ENCODE measurements at places on chromosomes 5 and 9. TPM values are rescaled to one million over a fixed set of nuclear protein-coding genes. Genes with fewer than 3 reads are reported as not detected.

LECT2 gene
- polyA plus RNA-seq, result not detected

PCDHGA11 gene
- 1.8 TPM for polyA plus RNA-seq

S1PR3 gene
- 13.9 TPM for polyA plus RNA-seq

TTF1 gene
- 25.2 TPM for polyA plus RNA-seq

SLC1A3 gene
- polyA plus RNA-seq, result 56.2 TPM

ANKDD1B gene
- 0.10 TPM for polyA plus RNA-seq

NUTM2F gene
- not detected for polyA plus RNA-seq

C9orf72 gene
- 7.2 TPM for polyA plus RNA-seq

QRFP gene
- polyA plus RNA-seq, result not detected

IFNA2 gene
- not detected for polyA plus RNA-seq

ARAP3 gene
- polyA plus RNA-seq, result 13.0 TPM

PTGR1 gene
- polyA plus RNA-seq, result 30.1 TPM

TEK gene
- 17.7 TPM for polyA plus RNA-seq

FGFR4 gene
- polyA plus RNA-seq, result 0.65 TPM

PCDHGA9 gene
- 5.5 TPM for polyA plus RNA-seq

PCDHGB7 gene
- polyA plus RNA-seq, result 4.8 TPM

GARNL3 gene
- 14.9 TPM for polyA plus RNA-seq

PCDHB3 gene
- 0.27 TPM for polyA plus RNA-seq

GRIA1 gene
- polyA plus RNA-seq, result 0.12 TPM

CERT1 gene
- 6.7 TPM for polyA plus RNA-seq

TLX3 gene
- not detected for polyA plus RNA-seq

NEURL1B gene
- 11.8 TPM for polyA plus RNA-seq

SPAG8 gene
- 0.58 TPM for polyA plus RNA-seq

HAVCR1 gene
- not detected for polyA plus RNA-seq

OR13C9 gene
- not detected for polyA plus RNA-seq

SPINK13 gene
- polyA plus RNA-seq, result not detected

PDE4D gene
- 42.1 TPM for polyA plus RNA-seq

COL5A1 gene
- 18.9 TPM for polyA plus RNA-seq

GPR151 gene
- polyA plus RNA-seq, result not detected

HINT1 gene
- polyA plus RNA-seq, result 133 TPM

SLC31A1 gene
- polyA plus RNA-seq, result 4.2 TPM

KIAA1191 gene
- 42.8 TPM for polyA plus RNA-seq

TRAF1 gene
- 1.7 TPM for polyA plus RNA-seq

CMYA5 gene
- polyA plus RNA-seq, result 279 TPM

GRAMD2B gene
- polyA plus RNA-seq, result 19.8 TPM

SNX24 gene
- polyA plus RNA-seq, result 10.4 TPM

NR3C1 gene
- polyA plus RNA-seq, result 10.4 TPM

ZFP2 gene
- polyA plus RNA-seq, result 0.61 TPM

SOX30 gene
- 0.08 TPM for polyA plus RNA-seq

ARID3C gene
- not detected for polyA plus RNA-seq

VLDLR gene
- polyA plus RNA-seq, result 60.1 TPM

TRIM7 gene
- 11.0 TPM for polyA plus RNA-seq

NDFIP1 gene
- polyA plus RNA-seq, result 26.6 TPM

RNF180 gene
- polyA plus RNA-seq, result 2.6 TPM

THBS4 gene
- 38.6 TPM for polyA plus RNA-seq

CNTFR gene
- polyA plus RNA-seq, result 2.2 TPM

All from heart left ventricle (tissue), 16 donors.